ENCODE measurements at places on chromosomes 2 and 18. TPM values are rescaled to one million over a fixed set of nuclear protein-coding genes. Genes with fewer than 3 reads are reported as not detected.

SEPTIN10 gene
- polyA plus RNA-seq = 105 TPM

CNGA3 gene
- not detected for polyA plus RNA-seq

BOLL gene
- not detected for polyA plus RNA-seq

EPB41L5 gene
- polyA plus RNA-seq = 14.8 TPM

EEF1B2 gene
- 1,211 TPM for polyA plus RNA-seq

Measured in AG04450 (cell line).